ENCODE measurements at places on chromosomes 4 and X. TPM values are rescaled to one million over a fixed set of nuclear protein-coding genes. Genes with fewer than 3 reads are reported as not detected.

Gene SUPT20HL1
- not detected for total RNA-seq

Gene RIPPLY1
- total RNA-seq = not detected

Gene FABP2
- not detected for total RNA-seq

GRCh38 chr4:152485726-152486276 is 50.1 kb downstream of the FBXW7 start:
- DNase-seq = peak; percentile 45

Gene ESX1
- total RNA-seq = 2.8 TPM

Gene VCX3B
- not detected for total RNA-seq

DNA sequence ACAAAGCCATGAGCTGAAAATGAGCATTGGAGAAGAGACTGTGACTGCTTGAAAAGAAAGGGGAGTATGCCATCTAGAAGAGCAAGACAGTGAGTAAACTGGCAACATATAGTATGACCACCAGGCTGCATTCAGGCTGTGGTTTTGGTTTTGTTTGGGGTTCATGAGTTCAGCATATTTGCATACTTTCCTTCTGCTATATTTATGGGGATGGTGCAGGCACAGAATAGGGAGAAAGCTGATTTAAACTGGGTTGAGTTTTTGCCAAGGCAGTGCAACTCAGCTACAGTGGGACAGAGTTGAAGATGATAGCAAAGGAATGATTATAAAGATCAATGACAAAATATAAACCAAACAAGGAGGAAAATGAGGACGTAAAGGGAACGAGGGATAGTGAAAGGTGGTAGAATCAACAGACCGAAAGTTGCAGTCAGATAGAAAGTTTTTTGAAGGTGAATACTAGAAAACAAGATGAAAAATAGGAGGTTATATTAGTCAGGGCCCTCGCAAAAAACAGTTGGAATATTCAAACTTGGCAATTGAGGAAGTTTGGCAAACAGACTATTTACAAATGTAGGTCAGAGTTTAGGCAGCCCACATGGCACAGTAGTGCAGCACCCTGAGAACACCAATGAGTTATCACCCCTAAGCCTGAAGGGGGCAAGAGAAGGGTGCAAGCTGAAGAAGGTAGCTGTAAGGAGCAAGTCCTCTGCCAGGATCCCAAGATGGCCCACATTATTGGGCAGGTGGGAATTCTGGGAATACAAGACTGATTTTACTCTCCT is 114.8 kb upstream of the MAP9 start:
- no peak for DNase-seq
